Chondrocyte (in vitro differentiated cells): ENCODE measurements at places on chromosomes 1 and 21.

DNA sequence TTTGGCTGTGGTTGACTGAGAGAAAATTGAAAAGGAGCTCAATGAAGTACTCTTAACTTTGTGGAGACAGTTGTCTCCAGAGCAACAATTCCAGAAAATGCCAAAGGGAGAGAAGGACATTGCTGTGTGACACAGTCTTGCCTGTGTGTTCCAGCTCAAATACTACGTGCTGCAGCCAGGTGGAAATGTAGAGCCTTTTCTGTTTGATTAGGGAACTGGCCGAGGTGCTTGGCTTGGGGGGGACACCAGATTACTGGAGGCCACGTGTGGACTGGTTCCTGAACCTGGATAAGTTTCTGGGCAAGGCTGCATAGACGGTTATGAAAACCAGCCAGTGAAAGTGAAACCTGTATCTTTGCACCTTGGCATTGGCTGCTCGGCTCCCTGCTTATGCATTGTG lies 217.9 kb downstream of the CTH start:
- DNase-seq: no peak
- H3K27me3 ChIP-seq: peaks cover 6% of the 10 kb centered on the region
- no peak overlapping the region for H3K4me3 ChIP-seq
- no peaks in the 10 kb centered on the region for H3K36me3 ChIP-seq

DNA sequence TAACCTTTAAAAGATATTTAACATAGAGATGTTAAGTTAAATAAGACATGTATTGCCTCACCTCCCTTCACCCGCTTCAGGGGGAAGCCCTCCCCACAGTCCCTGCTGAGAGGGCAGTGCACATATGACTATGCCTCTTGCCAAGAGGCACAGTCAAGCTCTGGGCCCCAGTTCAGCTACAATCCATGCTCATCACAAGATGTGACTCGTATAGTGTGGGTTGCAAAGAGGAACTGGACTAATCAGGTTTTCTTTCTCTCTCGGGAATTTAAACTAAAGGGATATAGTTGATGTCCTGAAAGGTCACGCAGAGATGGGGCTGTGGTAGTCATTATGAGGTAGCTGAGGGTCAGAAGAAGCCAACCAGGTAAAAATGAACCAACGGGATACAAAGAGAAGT lies 35.6 kb downstream of the LYST start:
- no peak overlapping the region for H3K27ac ChIP-seq
- peaks cover 7% of the 10 kb centered on the region for H3K36me3 ChIP-seq
- no peaks in the 10 kb centered on the region for H3K27me3 ChIP-seq
- H3K4me1 ChIP-seq: peaks cover 5% of the 10 kb centered on the region
- H3K4me3 ChIP-seq: no peak overlapping the region
- DNase-seq: no peak

- peak within 1 kb of the TSS; percentile 93 for H3K27ac ChIP-seq
- DNase-seq: no peak
- H3K4me1 ChIP-seq: peaks cover 65% of the 10 kb centered on the region
- H3K27me3 ChIP-seq: no peaks in the 10 kb centered on the region
- peak within 1 kb of the TSS; percentile 83 for H3K4me3 ChIP-seq
Observed at GRCh38 chr1:150974580-150975478, at the start of gene CERS2. CERS2 (minus strand) TSS chr1:150974835; CDS start chr1:150969090, 5,745 bp downstream.

DNA sequence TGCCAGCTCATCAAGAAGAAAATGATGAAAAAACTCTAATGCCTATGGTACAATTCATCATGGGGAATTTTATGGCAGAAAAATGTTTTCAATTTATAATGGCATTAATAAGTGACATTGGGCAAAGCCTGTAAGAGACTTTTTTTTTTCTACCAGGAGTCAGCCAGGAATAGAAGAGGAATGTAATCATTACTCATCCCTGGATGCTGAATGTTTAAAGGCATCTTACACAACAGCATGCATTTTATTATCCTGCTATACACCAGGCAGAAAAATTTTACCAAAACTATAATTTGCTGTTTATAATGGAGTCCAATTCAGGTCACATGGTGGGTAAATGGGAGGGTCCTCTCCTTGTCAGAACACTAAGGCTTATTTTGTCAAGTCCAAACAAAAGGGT lies 189.9 kb upstream of the BEND5 start:
- no peak overlapping the region for H3K27ac ChIP-seq
- DNase-seq: no peak
- no peaks in the 10 kb centered on the region for H3K4me1 ChIP-seq
- peaks cover 3% of the 10 kb centered on the region for H3K27me3 ChIP-seq
- no peaks in the 10 kb centered on the region for H3K36me3 ChIP-seq

- H3K4me1 ChIP-seq: peaks cover 7% of the 10 kb centered on the region
- DNase-seq: no peak
- H3K36me3 ChIP-seq: no peaks in the 10 kb centered on the region
Observed at GRCh38 chr1:78045926-78046778, at the start of gene GIPC2. GIPC2 (plus strand) TSS chr1:78045966; CDS start chr1:78046095, 129 bp downstream.

DNA sequence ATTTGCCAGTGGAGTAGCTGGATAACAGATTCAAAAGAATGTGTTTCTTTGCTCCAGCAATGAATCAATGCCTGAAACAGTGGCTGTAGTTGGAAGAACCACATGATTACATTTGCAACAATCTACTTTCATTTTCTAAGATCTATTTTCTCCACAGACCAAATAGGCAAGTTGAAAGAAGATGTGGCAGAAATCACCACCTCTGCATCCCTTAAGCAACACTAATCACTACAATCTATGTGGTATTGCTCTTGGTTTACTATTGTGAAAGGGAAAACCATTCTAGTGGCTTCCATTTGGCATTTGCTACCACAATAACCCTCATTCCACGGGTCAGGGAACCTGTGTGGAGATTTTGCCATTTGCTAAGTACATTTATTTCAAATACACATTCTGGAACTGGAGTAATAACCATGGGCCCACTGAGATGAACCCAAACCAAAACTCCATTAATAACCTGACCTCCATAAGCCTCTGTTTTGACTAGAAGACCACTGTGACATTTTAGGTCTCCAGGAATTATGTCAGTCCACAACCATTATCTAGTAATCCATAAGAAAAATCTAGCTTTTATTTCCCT lies 66.3 kb downstream of the C1orf185 start:
- no peaks in the 10 kb centered on the region for H3K4me1 ChIP-seq
- H3K36me3 ChIP-seq: no peaks in the 10 kb centered on the region
- H3K4me3 ChIP-seq: no peak overlapping the region
- H3K27me3 ChIP-seq: peaks cover 13% of the 10 kb centered on the region
- no peak overlapping the region for H3K27ac ChIP-seq
